ENCODE measurements at places on chromosomes 11 and 22. TPM values are rescaled to one million over a fixed set of nuclear protein-coding genes. Genes with fewer than 3 reads are reported as not detected.

Gene ZP1
- total RNA-seq, result not detected

Gene MUC5AC
- 0.18 TPM for total RNA-seq

Gene SHANK3
- total RNA-seq, result 23.5 TPM

Gene LUZP2
- 1.5 TPM for total RNA-seq

Gene GLB1L3
- total RNA-seq, result 0.35 TPM

Gene SERHL2
- 2.7 TPM for total RNA-seq

Gene CHRM1
- total RNA-seq, result not detected

Gene C22orf23
- total RNA-seq, result 0.64 TPM

Gene GTSE1
- total RNA-seq, result 8.6 TPM

Gene MRPL40
- 17.2 TPM for total RNA-seq

Gene GRIK4
- 1.4 TPM for total RNA-seq

Gene C11orf42
- not detected for total RNA-seq

Gene HBG1
- 65.3 TPM for total RNA-seq

Gene KBTBD3
- 21.1 TPM for total RNA-seq

Gene KRTAP5-8
- 1.1 TPM for total RNA-seq

Gene POGLUT3
- 27.6 TPM for total RNA-seq

Gene GTF2H1
- total RNA-seq, result 50.1 TPM

Gene OR52W1
- not detected for total RNA-seq

Gene ENTHD1
- total RNA-seq, result not detected

Gene INS
- 0.35 TPM for total RNA-seq

Gene PHOX2A
- not detected for total RNA-seq

Gene OR52I1
- total RNA-seq, result not detected

Gene HBG2
- total RNA-seq, result 14,762 TPM

Gene UBQLNL
- total RNA-seq, result 1.5 TPM

Measured in metanephros (tissue), 2 donors.